ENCODE measurements at places on chromosomes 6 and 20. TPM values are rescaled to one million over a fixed set of nuclear protein-coding genes. Genes with fewer than 3 reads are reported as not detected.

Gene KHDRBS2
- 0.89 TPM for total RNA-seq

Gene CNBD2
- total RNA-seq, result 3.8 TPM

Gene UBD
- total RNA-seq, result 8.8 TPM

Gene SCRT2
- total RNA-seq, result not detected

Gene LTB
- 0.42 TPM for total RNA-seq

Gene MYCT1
- total RNA-seq, result 11.5 TPM

Gene SSTR4
- total RNA-seq, result not detected

Gene MDFI
- total RNA-seq, result 36.7 TPM

Gene ZBTB12
- total RNA-seq, result 6.4 TPM
